ENCODE measurements at places on chromosomes 12 and 14.

GRCh38 chr14:55332654-55333570 lies 61.7 kb downstream of the FBXO34 start:
- no peak for DNase-seq

GRCh38 chr12:56688846-56689109 lies 694 bp upstream of the PTGES3 start:
- DNase-seq = no peak

- no peak for DNase-seq
Measured at GRCh38 chr14:33657476-33657875, 293.4 kb downstream of the EGLN3 start.

GRCh38 chr14:65788876-65789275 lies 376.3 kb downstream of the FUT8 start:
- DNase-seq = no peak

- no peak for DNase-seq
Measured at GRCh38 chr12:122501489-122501989, 807 bp upstream of the ZCCHC8 start.

GRCh38 chr14:58899317-58899713 lies 261.6 kb downstream of the DACT1 start:
- DNase-seq = no peak

- no peak for DNase-seq
Measured at GRCh38 chr14:87233806-87234384, 759.1 kb downstream of the GALC start.

GRCh38 chr12:84937415-84937814 lies 24.8 kb upstream of the SLC6A15 start:
- DNase-seq = no peak

DNA sequence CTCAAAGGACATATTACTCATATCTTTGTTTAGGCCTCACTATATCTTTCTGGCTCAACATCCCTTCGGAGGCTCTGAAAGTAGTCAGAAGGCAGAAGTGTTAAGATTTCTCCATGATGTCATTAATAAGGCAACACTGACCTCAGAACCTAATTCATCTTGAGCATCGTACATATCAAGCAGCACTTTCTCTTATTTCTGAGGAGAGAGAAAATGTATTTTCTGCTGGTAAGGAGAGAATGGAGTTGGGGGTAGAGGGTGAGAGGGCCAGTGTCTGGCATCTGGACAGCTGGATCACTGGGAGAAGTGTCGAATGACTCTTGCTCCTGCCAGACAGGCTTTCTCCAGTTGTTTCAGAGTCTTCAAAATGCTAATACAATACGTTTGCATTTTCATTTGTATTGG lies 213.2 kb upstream of the PRICKLE1 start:
- no peak for DNase-seq

DNA sequence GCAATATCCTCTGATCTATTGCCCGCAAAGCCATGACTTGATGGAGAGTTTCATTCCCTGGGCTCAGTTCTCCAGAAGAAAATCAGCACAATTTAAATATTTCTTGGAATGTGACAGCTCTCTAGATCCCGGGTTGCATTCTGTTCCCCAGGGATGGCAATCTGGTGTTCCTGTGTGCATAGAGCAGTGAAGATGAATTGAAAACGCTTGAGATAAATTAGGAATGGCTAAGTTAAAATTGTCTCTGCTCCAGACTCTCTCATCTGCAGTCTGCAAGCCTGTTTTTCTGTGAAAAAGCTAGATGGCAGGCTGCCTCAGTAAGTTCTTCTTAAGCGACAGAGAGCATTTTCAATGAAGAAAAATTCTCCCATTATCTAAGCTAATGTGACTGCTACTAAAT lies 582.5 kb upstream of the MGAT4C start:
- no peak for DNase-seq

DNA sequence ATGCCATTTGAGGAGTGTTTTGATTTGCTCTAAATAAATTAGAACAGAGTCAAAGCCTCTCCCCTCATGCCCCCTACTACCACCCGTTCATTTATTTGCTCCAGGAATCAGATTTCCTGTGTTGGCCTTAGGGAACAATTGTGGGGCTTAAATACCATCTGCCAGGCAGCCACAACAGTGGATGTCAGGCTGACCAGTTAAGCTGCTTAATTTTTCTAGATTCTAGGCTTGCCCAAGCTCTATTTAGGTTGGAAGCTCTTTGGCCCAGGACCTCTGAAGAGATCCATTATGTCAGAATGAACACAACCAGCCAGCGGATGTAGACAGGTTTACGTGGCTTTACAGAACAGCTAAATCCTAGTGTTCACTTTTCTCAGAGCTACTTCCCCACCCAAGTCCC lies 1.0 kb upstream of the TIMELESS start:
- DNase-seq = no peak

GRCh38 chr14:51539571-51540037 lies 112.1 kb upstream of the FRMD6 start:
- no peak for DNase-seq

- no peak for DNase-seq
Measured at GRCh38 chr12:14564336-14564959, 3.2 kb downstream of the PLBD1 start.

- DNase-seq = no peak
Measured at GRCh38 chr12:26028953-26029735, 70.7 kb downstream of the RASSF8 start.

DNA sequence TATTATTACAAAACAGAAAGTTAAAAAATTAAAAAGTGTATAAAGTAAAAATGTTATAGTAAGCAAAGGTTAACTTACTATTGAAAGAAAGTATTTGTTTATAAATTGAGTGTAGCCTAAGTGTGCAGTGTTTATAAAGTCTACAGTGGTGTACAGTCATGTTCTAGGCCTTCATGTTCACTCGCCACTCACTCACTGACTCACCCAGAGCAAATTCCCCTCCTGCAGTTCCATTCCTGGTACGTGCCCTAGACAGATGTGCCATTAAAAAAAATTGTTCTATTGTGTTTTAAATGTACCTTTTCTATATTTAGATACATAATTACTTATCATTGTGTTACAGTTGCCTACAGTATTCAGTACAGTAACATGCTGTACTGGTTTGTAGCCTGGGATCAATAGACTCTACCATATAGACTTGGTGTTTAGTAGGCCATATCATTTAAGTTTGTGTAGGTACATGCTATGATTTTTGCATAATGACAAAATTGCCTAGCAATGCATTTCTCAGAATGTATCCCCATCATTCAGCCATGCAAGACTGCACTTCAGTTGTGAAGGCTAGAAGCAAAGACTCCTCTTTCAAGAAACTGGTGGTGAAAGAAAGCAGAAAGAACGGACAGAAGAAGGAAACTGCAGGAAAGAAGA lies 100.6 kb downstream of the DACT1 start:
- DNase-seq = no peak

GRCh38 chr12:77001276-77001675 lies 64.1 kb downstream of the E2F7 start:
- no peak for DNase-seq

DNA sequence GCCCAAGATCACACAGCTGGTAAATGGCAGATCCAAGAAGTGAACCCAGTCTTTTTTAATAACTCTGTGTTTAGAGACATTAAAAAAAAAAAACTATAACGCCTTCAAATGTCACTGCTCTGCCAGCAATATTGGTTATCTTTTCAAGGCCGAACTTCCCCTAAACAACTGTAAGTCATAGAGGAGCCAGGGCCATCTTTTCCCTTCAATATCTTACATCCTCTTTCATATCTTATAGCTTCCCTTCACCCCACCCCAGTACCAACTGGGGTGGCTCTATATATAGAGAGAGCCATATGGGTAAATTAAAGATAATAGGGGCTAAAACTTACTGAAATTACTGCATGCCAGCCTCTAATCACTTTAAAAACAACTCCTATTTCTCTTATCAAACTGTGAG lies 100.2 kb downstream of the STAB2 start:
- no peak for DNase-seq

DNA sequence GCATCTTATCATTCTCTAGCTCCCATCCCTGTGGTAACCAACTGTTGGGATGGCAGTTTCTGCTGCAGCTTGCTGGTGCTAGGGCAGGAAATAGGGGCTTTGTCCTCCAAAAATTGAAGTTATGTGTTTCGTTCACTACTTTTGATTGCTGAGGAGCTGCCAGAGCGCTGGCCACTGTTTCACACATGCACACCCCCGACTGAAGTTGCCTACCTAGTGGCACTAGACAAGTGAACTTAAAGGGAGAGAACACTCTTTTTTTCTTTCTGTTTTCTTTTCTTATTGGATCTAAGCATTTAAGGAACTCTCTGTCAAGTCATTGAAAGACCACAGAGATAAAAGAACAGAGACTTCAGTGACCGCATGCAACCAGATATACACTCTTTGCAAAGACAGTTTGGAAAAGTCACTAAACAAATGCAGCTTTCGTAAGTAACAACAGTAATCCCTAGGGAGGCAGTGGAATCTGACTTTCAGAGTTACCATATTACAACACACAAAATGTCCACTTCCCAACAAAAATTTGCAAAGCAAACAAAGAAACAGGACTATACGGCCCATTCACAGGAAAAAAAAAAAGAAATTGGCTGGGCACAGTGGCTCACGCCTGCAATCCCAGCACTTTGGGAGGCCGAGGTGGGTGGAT lies 12.0 kb downstream of the TFCP2 start:
- DNase-seq = no peak

- no peak for DNase-seq
Measured at GRCh38 chr12:89542236-89542635, 16.4 kb upstream of the POC1B start.

GRCh38 chr14:100132161-100132902 lies 27.1 kb downstream of the DEGS2 start:
- DNase-seq = no peak

- no peak for DNase-seq
Measured at GRCh38 chr14:51185180-51185579, 54.9 kb upstream of the TMX1 start.

GRCh38 chr12:31406345-31406744 lies 80.4 kb upstream of the SINHCAF start:
- no peak for DNase-seq

- peak; percentile 4 for DNase-seq
Measured at GRCh38 chr14:30874120-30874998, at the start of gene COCH. COCH (plus strand) TSS chr14:30874559; CDS start chr14:30874939, 380 bp downstream.

DNA sequence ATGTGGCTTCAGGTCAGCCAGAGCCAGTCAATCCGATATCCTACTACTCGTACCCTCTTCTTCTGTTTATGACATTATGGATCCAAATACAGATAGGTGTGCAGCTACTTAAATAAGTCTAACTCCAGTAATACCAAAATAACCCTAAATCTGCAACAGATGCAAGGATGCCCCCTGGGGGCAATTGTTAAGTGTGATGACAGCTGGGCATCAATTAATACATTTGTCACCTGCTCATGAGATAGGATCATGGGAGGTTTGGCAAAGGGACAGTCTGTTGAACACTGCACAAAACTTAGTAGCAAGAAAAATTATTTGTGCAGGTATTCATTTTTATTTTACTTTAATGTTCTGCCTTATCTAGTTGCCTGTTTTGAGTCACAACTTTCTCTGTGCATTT lies 83.2 kb downstream of the SLC38A6 start:
- no peak for DNase-seq

DNA sequence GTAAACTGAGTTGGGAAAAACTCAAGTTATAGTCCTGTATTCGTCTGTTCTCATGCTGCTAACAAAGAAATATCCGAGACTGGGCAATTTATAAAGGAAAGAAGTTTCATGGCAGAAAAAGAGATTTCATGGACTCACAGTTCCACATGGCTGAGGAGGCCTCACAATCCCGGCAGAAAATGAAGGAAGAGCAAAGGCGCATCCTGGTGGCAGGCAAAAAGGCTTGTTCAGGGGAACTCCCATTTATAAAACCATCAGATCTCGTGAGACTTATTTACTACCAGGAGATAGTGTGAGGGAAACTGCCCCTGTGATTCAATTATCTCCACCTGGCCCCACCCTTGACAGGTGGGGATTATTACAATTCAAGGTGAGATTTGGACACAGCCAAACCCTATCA lies 292.6 kb upstream of the SYT1 start:
- DNase-seq = no peak

- DNase-seq = no peak
Measured at GRCh38 chr12:29050503-29050902, 98.6 kb upstream of the FAR2 start.

- DNase-seq = no peak
Measured at GRCh38 chr14:72753879-72754400, 140.0 kb downstream of the DPF3 start.

GRCh38 chr14:55915456-55915855 lies 202.8 kb upstream of the PELI2 start:
- DNase-seq = no peak

DNA sequence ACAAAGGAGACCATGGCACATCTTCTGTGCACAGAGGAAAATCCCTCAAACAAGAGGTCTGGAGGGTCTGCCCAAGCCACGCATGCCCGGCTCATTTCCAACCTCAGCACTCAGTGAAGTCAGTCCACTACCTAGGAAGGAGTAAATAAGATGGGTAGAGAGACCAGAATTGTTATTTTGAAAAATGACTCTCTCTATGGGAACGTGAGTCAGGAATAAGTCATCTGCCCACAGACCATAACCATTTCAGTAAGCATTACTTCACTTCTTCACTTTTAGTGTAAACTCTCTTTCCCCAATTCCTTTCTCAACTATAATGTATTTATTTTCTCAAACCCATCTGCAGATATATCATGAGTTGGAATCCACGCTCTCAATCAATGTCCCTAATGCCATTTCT lies 1039.9 kb upstream of the USP15 start:
- DNase-seq = no peak

DNA sequence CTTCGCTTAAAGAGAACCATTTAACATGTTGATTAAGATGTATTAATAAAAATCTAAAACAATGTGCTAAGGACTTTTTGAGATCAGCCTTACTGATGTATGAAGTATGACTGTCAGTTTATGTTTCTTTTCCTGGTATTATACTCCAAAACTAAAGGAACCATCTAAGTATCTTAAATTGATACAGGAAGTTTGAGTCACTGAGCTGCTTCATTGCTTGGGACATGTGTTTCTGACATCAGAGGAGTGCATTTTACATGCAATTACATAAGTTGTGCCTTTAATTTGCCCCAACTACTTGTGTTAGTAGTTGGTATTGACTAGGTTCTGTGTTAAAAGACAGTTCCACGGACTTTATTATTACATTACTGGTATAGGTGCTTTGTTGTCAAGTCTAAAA lies 50.9 kb downstream of the PROX2 start:
- no peak for DNase-seq

DNA sequence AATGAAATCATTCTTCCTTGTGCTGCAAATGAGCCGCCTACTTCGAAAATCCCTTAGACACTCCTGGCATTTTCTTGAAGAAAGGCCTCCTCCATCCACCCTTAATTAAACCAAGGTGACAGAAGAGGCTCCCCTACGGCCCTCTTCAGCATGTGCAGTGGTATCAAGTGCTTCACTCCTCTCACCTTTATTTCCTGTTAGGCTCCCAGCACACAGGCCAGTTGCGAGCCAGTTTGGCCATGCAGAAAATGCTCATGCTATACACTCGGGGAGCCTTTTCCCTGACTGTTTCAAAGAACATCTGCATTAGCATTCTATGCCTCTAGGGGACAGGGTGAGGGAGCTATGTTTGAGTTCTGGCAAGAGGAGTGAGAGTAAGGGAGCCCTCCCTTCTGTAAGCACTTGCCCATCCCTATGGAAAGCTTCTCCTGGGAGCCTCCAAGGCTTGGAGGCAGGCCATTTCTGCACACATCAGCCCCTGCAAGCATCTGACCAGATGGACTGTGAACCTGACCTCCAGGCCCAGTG lies 291.5 kb downstream of the RPS29 start:
- no peak for DNase-seq

Measured in stimulated activated CD4-positive, alpha-beta T cell treated with anti-CD3 and anti-CD28 coated beads, Interleukin-1b, Interleukin-23, amount 100 ng/mL, for 24 hours (primary cell).